ENCODE measurements at places on chromosomes 7 and 10. TPM values are rescaled to one million over a fixed set of nuclear protein-coding genes. Genes with fewer than 3 reads are reported as not detected.

DNA sequence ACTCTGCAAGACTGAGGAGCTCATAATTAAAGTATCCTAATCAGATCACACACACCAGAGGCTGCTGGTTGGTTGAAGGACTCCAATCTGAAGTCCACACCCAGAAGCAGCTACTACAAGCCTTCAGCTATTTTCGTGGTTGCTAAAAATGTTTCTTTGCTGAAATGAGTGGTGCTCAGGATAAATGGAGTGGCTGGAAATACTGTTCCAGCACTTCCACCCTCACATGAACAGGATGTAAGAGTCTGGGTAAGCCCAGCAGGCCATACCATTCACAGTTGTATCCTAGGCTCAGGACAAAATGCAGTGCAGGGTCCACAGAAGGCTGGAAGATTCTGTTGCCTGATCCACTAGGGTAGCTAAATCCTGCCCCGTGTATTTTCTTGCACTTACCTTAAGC is 34.1 kb downstream of the AFAP1L2 start:
- no peak for DNase-seq

DNA sequence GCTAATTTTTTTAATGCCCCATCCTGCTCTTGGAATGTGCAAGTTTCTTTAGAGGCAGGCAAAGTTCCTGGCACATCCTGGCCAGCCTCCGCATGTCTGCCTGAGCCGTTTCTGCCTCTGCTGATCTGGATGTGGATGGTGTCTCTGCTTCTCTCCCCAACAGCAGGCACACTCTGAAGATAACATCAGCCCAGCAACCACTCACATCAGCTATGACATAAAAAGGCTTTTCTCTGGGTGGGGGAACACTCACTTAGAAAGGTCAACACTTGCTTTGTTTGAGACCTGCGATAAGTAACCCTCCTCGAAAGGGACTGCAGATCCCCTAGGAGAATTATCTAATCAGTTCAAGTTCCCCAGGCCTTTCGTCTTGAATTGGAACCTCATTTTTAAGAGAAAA is 142.9 kb downstream of the FGFR2 start:
- no peak for DNase-seq

DNA sequence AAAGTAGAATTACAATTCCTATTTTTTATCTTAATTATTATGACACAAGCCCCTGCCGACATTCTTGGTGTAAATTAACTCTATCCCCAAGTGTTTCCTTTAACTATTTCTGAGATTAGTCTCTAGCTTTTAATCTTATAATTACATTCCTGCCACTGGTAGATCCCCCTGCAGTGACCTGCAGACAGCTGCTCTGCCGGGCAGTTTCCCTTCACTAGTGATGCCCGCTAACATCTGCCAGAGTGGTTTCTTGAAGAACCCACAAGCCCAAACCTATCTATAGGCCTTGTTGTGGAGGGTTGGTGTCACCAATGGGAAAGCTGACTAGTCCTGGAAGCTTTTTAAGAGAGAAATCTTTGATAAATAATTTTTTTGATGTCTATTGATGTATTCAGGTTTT is 50.0 kb downstream of the ADAM22 start:
- DNase-seq: no peak

DNA sequence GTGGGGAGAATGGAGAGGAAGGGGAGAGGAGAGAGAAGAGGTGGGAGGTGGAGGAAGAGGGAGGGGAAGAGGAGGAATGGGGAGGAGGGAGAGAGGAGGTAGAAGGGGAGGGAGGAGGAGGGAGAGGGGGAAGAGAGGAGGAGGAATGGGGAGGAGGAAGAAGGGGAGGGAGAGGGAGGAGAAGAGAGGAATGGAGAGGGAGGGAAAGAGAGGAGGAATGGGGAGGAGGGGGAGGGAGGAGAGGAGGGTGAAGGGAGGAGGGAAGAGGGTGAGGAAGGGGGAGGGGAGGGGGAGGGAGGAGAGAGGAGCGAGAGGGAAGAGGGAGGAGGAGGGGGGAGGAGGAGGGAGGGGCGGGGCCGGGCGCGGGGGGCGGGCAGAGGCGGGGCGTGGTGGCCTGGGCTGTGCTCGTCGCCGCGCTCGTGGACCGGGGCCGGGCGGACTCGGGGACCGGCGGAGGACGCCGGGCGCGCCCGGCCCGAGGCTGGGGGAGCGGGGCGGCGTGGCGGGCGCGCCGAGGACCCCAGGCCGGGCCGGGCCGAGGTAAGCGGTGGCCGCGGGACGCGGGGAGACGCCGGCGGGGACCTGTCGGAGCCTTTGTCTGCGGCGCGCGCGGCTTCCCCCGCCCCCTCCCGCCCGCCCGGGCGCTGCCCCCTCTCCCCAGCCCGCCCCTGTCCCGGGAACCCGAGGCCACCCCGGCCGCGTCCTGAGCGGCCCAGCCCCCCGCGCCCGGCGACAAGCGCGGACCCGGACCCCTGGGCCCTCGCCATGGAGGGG is at the start of gene SLC29A4:
SLC29A4 (plus strand) TSS at position 401 of the 774 bp plus-strand sequence. CDS start 4,874 bp downstream, outside the sequence.
- DNase-seq: no peak

- DNase-seq: no peak
These were observed 3.7 kb upstream of the TRIP6 start for GRCh38 chr7:100863406-100863950.

- DNase-seq: no peak
These were observed 65.9 kb downstream of the CLIP2 start for GRCh38 chr7:74355091-74355490.

DNA sequence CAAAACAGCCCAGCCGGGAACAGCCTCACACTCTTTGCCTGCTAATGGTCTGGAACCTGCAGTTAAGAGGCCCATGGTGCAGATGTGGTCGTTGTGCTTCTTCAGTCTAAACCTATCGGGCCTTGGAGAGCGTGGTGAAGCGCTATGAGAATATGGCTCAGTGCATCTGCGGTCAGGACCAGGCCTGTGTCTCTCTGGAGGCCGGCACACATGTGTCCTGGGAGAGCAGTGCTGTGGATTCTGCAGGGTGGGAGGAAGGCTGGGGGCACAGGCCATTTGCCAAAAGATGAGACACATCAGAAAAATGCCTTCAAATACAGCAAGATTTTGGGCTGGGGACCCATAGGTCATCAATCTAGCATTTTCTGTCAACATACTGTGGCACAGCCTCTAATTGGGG is 231.5 kb upstream of the GLI3 start:
- DNase-seq: no peak

- no peak for DNase-seq
These were observed 14.9 kb downstream of the SMURF1 start for GRCh38 chr7:99129001-99129400.

DNA sequence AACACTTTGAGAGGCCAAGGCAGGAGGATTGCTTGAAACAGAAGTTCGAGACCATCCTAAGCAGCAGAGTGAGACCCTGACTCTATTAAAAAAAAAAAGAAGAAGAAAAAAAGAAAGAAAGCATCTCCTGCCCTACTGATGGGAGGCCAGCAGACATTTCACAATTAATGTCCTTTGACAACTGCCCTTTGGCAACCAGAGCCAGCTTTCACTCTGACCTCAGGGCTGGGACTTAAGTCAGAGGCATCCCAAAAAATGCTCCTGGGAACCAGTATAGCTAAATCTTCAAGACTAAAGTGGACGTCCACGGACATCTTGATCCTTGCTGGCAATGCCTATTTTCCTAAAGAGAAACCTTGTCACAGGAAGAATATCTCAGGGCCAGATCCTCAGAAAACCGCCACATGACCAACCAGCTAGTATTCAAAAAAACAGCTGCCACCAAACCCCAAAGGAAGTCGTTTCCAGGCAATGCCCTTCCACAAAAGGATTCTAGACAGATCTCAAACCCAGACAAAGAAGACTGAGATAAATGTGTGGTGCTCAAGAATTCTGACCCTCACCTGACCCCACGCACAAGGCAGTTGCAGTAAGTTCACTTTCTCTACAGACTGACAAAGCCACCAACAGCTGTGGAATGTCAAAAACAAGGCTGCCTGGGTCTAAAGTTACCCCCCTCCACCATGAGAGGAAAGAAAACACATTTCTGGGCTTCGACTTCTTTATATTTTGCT is 18.4 kb downstream of the GFRA1 start:
- no peak for DNase-seq

DNA sequence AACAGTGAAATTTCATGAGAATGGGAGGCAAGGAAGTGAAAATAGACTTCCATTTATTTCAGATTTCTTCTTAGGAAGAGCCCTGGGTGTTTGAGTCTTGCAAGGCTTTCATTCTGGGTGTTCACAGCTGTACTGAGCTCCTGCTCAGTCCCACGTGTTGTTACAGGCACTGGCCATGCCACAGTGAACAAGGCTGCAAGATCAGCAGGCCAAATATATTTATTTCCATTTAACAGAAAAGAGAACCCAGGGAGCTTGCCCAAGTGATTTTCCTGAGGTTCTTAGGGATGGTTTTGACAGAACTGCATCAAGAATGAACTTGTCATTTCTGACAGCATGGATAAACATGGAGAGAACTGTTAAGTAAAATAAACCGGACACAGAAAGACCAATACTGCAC is 54.5 kb upstream of the CD36 start:
- no peak for DNase-seq

Gene CCAR1
- total RNA-seq: 156 TPM

DNA sequence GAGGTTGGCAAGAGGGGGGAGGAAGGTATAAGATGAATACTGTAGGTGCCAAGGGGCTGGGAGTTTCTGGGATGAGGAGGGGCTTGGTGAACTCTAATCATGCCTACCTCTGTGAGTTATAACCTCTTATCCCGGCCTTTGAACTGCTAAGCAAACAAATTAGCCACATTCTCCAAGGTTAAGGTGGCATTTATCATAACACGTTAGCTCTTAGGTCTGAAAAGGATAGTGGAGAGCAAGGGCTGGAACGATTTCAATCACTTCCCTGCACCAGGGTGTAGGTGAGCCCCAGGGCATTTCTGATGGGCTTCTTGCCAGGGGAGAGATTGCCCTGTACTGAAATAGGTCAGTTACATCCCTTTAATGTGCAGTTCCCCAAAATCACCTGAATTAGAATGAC is 28.6 kb upstream of the DMBT1 start:
- DNase-seq: no peak

- no peak for DNase-seq
These were observed 205.5 kb downstream of the SEMA3D start for GRCh38 chr7:84981055-84981976.

- DNase-seq: no peak
These were observed 645.4 kb upstream of the SORCS1 start for GRCh38 chr10:107809889-107810288.

DNA sequence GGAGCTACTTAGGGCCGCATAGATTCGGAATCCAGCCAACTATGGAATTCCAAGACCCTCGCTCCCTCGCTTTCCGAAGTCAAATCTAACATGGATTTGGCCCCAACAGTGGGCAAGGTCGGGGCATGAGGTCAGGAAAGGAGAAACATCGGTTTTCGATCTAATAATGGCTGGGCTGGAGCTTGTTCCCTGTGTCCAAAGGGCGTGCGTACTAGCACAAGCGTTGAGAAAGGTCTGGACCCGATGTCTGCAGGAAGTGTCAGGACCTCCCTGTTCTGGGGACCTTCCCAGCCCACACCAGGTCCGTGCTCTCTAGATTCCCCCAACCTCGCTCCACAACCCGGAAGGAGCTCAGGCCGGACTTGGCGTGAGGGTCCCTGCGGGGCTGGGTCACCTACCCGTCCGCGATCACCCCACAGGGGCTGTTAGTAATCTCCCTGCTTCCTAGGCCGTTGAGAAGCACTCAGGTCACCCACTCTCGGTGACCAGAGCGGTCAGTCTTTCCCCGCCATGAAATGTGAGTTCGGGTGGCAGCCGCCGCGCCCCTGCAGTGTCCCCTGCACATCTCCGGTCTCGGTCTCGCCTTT is 4.8 kb downstream of the FEZF1 start:
- no peak for DNase-seq

Gene KAT6B
- 75.4 TPM for total RNA-seq

- DNase-seq: no peak
These were observed 216.0 kb downstream of the KLF6 start for GRCh38 chr10:3568983-3569382.

DNA sequence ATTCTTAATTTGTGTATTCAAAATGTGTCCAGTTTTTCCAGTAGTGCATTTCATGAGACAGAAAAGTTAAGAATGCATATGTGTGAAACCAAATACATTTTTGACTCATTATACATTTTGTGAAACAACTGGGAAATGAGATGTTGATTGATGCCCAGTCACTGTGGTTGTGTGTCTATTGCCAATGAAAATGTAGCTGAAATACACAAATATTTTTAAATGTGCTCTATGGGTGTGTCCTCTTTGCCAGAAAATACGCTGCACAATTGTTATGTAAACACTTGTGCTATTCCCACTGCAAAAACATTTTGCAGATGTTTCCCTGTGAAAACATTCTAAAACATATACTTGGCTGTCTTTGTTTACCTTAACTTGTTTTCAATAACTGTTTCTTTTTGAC is 395.2 kb downstream of the TFEC start:
- DNase-seq: no peak

DNA sequence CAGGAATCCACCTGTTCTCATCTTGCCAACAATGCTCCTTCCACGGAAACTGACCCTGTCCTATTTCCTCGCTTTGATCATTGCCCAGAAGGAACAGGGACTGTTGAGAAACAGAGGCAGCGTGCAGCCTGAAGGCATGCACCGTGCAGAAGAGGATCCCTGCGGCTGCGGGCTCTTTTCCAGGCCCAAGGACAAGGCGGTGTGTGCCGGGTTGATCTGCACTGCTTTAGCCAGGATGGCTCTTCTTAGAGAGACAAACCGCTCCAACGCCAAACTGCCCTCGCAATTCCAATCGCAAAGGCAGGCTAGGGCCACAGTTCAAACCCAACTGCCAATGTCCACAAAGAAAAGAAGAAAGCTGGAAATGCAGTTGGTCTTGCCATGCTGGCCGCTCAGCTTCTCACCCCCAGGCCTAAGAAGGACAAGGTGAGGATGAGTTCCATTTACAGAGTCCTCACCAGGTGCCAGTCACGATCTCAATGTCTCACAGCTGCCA is 26.5 kb downstream of the BRI3 start:
- DNase-seq: no peak

DNA sequence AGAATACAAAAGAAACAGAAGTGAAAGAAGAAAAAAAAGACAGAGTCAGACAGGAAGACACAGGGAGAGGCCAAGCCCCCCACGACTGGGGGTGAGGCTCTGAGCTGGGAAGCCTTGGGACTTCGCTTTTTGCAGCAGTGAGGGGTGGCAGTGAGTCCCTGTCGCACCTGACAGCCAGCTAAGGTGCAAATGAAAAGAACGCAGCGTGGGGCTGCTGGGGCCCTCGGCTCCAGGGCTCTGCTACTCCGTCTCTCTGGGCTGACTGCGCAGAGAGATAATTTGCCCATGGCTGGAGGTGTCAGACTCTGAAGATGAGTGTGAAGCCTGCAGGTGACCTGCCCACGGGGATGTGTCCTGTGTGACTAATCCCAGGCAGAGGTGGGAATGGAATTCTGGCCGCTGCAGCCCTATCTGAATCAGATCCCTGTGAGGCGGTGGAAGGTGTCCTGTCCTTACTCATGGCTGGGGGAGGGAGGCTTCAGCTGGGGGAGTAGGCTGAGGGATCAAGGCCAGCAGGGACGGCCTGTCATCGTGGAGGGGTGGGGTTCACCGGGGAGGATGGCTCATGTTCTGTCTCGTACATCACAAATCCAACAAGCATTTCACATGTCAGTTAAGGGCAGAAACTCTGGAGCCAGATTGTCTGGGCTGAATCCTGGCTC is 96.4 kb downstream of the SLIT1 start:
- no peak for DNase-seq

Gene GDI2
- total RNA-seq: 287 TPM

Gene TMEM270
- not detected for total RNA-seq

Data from progenitor cell of endocrine pancreas (in vitro differentiated cells).